Activated T-cell treated with anti-CD3 and anti-CD28 coated beads for 48 hours (primary cell): ENCODE measurements at places on chromosomes 12 and 14.

DNA sequence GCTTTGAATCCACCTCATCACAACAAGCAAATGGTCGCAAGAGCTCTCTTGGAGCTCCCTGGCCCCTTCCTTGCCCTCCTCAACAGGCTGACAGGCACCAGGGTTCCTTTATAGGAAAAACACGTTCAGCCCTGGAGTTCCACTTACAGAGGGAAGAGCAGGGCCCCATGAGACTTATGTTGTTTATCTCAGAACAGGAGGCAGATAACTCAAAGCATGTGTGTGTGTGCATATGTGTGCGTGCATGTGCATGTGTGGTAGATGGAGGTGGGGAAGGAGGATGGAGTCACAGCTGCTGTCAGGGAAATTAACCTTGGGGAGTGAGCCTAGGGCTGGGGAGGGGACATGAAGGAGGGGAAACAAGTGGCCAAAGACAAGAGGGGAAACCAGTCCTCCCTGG, 138.1 kb downstream of the DPF3 start:
- DNase-seq, result no peak

GRCh38 chr12:2988494-2988893, 29.3 kb downstream of the TEAD4 start:
- DNase-seq, result no peak

DNA sequence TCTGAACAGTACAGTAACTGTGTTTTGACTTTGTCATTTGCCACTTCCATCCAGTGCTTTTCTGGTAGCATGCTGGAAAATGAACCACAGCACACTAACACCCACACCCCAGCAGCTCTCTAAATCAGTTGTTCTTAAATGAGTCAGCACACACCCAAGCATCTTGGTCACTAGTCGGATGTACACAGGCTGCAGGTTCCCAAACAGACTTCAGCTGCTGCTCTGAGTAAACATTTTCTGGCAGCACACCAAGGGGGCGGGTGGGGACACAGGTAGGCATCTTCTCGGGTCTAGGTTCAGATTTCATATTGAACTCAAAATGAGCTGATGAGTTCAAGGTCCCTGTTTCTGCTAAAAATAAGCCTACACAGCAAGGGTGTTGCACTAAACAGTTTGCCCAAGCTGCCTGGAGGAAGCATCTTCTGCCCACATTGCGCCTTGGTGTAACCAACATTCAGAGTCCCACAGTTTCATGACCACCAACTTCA, 39.8 kb downstream of the IFNG start:
- peak; percentile 61 for DNase-seq

DNA sequence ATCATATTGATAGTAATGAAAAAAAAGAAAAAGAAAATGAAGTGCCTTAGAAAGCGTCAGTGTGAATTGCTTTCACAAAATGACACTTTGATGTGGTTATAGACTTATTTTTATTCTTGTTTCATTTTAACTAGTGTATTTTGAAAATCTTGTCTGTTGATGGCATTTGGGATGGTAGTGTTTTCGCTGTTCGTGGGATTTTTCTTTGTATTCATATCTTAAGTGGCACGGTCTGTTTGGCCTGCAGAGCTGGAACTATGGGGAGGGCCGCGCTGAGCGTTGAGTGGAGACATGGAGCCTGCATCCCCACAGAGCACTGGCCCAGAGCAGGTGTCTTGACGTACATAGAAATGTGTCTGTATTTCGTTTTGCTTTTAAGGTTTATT, 61.6 kb downstream of the WDR20 start:
- DNase-seq, result no peak

GRCh38 chr12:10393291-10393690, 3.5 kb upstream of the KLRK1 start:
- DNase-seq, result no peak

GRCh38 chr14:46887144-46887543, 235.6 kb upstream of the RPL10L start:
- DNase-seq, result no peak

- no peak for DNase-seq
These were observed 2.2 kb upstream of the NFKBIA start for GRCh38 chr14:35406506-35407305.

- no peak for DNase-seq
These were observed 12.6 kb downstream of the SNAPC1 start for GRCh38 chr14:61774861-61775260.

DNA sequence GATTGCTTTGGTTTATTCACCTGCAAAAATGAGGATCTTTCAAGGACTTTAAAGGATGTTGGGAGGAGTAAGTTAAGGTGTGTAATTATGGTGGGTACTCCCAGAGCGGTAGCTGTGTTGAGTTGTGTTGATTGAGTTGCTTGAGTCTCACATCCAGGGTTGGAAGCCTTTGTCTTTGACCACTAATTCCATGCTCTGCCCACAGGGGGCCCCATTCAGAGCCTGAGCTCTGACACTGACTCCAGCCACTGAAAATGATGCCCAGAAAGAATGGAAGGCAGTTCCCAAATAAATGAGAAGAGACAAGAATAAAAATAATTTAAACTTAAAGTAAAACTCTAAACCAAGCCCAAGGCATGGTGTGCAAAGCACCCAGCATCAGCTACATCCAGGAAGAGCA, 237.4 kb upstream of the PWP1 start:
- DNase-seq, result no peak

DNA sequence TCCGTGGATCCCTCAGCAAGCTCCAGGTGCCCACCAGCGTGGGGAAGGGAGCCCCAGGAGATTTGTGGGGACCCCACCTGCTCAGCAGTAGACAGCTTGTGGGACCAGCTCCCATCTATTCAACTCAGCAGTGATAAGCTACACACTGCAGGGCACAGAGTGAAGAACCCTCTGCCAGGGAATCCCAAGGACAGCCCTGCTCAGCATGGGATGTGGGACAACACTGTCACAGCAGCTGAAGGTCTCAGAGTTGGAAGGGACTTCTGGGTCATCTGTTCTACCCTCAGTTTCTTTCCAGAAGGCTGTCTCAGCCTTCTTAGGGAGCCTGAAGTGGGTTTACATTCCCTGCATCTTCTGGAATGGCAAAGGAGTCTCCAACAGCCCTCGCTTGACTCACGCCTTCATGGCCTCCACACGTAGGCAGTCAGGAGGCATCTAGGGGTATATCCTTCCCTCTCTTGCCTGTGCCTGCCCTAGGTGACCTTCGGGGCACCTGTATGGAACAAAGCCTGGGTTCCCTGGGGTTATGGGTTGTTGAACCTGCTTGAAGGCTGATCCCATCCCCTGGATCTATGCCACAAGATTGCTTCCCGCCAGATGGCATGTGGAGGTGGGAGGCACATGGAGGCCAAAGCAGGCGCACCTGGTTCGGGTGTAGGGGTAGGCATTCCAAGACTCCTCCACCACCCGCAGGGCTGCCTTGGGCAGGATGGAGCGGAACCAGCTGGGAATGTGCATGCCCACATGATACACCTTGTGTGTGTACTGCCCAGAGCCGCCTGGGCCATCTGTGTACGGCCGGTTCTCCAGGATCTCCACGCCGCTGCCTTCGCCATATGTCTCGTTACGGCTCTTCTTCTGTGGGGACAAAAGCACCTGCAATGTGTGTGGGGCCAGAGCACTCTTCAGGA, 33.0 kb downstream of the ARL6IP4 start:
- no peak for DNase-seq

DNA sequence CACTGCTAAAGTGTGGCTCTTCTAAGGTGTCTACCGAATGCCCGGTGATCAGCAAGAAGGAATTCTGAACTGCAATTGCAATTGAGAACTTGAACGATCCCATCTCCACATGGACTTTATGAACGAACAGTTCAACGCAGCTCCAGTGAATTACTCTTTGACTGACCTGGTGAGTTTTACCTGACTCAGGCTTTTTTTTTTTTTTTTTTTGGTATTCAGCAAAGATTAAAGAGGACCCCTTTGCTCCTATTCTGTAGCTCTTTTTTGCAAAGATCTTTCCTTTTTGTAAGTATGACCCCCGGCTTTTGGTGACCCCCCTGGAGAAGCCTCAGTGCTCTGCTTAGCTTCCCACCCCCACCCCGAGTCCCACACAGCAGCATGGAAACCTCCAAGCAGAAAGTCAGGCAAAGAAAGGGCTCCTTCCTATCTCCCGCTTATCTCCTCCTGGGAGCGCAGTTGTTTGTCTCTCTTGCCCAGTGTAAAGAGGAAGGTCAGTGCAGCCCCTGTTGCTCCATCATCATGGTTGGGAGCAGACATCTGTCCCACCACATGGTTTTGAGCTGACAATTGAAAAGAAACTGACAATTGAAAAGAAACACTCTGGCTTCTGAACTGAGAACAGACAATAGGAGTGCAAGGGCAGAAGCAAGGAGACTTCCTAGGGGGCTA, 72.1 kb upstream of the DIO3 start:
- DNase-seq, result no peak

DNA sequence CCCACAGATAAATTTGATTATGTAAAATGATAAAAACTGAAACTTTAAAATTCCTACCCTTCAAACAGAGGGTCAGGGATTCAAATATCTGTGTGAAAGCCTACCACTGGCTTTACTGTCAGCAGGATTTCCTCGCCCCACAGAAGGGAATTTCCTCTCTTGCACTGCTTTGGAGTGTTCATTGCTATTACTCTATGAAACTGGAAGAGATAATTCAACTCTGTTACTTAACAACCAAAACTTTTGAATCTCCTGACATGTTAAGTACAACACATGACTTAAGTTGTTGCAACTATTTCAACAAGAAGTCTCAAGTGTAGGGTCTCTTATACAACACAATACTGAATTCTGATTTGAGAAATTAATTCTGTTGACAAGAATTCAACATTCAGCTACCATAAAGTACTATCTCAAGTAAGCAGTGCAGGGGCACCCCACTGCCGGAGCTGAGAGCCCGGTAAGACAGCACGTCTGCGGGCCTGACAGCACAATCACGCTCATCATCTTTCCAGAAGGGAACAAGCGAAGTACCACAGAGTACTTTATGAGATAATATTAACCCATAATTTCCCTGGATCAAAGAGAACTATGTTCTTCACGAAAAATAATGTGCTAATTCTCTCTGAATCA, 22.9 kb downstream of the DICER1 start:
- no peak for DNase-seq

- no peak for DNase-seq
These were observed 4.8 kb downstream of the RNU4-2 start for GRCh38 chr12:120286768-120287490.

DNA sequence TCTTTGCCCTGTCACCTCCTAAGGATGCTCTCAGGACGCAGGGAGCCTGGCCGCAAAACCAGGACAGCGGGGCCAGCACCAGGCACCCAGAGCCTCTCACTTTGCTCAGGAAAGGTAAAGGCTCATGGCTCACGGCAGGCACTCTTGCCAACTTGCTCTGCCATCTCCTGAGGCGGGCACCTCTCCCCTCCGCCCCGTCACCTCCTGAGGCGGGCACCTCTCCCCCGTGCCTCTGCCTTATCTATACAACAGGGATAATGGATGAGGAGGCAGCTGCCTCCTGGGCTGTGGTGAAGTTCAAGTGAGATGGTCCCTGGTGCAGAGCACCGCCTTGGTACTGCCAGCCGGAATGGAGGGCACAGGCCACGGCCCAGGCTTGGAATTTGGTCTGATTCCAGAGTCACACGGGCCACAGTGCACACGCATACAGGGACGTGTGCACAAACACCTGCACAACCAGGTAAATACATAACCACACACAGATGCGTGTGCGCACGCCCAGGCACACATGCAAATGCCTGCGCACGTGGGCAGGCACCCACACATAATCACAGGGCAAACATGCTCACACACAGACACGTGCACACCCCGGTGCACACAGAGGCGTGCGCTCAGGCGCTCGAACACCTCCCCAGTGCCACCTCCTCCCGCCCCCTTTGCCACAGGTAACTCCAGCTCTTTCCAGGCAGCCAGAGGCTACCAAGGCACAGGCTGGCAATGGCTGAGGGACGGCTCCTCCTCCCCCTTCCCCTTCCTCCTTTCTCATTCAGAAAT, 11.6 kb downstream of the DEGS2 start:
- DNase-seq, result no peak

- DNase-seq, result no peak
These were observed 911.3 kb downstream of the LRFN5 start for GRCh38 chr14:42517806-42518500.

GRCh38 chr14:66572826-66573225, 64.9 kb downstream of the GPHN start:
- DNase-seq, result no peak

- no peak for DNase-seq
These were observed 7.8 kb upstream of the PLEKHG3 start for GRCh38 chr14:64696355-64696857.

- no peak for DNase-seq
These were observed 180.5 kb downstream of the BCAT1 start for GRCh38 chr12:24768415-24768814.

DNA sequence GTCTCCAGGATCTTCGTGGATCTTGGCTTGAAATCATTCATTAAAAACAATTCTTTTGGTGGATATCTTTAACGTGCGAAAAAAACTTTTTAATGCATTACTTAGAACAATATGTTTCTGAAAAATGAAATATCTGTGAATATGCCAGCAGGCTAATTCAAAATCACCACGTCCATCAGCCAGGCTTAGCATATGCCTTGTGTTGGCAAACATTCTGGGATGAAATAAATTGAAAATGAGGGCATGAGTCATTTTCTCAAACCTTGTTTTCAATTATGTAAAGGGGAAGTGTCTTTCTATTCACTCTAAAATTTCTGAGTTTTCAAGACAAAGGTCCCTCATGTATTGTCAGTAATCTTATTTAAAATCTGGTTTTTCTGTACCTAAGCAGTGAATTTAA, 393.9 kb downstream of the PAWR start:
- DNase-seq, result no peak

GRCh38 chr12:124679533-124680371, 112.3 kb upstream of the NCOR2 start:
- DNase-seq, result no peak

GRCh38 chr12:89844539-89844938, 135.9 kb upstream of the ATP2B1 start:
- DNase-seq, result no peak

DNA sequence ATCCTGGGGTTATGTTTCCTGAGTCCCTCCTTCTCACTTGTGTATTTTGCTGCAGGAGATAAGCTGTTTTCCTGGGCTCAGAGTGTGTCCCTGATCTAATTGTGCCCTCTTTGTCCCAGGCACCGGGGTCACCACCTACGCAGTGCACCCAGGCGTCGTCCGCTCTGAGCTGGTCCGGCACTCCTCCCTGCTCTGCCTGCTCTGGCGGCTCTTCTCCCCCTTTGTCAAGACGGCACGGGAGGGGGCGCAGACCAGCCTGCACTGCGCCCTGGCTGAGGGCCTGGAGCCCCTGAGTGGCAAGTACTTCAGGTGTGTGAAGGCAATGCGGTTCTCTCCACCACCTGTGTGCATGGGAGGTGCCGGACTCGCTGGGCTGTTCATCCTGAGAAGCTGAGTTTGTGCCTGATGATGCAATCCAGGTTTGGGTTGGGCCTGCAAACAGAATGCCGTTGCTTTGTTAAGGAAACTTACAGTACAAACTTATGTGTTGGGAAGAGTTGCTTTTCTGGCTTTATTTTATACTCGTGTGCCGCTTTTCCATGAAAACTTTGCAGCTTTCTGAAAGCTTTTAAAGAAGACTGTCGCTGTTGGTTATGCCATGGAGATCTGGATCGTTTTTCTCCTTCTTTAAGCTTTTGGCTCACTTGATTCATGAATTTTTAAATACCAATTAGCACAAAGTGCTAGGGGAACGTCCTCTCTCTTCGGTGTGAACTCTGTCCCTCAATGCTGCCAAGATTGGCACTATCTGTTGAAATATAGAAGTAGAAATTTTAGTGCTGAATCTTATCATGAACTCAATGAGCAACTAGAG, 27.6 kb downstream of the RDH12 start:
- no peak for DNase-seq
